Large intestine (tissue), 12 donors: ENCODE measurements at places on chromosomes 3 and 15. TPM values are rescaled to one million over a fixed set of nuclear protein-coding genes. Genes with fewer than 3 reads are reported as not detected.

ERC2 gene
- 2.4 TPM for polyA plus RNA-seq

ONECUT1 gene
- polyA plus RNA-seq: not detected

MAGEL2 gene
- 2.0 TPM for polyA plus RNA-seq

EXD1 gene
- 0.01 TPM for polyA plus RNA-seq

ANKUB1 gene
- polyA plus RNA-seq: 0.12 TPM

ZBTB38 gene
- 147 TPM for polyA plus RNA-seq

PEAK1 gene
- polyA plus RNA-seq: 25.7 TPM

ATR gene
- polyA plus RNA-seq: 18.6 TPM
